ENCODE measurements at places on chromosomes 1 and 21.

DNA sequence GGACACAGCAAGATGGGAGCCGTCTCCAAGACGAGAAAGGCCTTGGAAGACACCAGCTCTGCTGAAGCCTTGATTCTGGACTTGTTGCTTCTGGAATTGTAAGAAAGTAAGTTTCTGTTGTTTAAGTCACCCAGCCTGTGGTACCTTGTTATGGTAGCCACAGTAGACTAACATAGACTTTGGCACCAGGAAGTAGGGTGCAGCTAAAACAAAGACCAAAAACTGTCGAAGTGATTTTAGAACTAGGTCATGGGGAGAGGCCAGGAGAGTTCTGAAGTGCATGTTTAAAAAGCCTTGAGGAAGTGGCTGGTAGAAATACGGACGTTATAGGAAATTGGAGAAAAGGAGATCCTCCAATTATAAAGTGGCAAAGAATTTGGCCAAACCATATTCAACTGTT is 28.5 kb downstream of the ZNF496 start:
- no peak for DNase-seq

DNA sequence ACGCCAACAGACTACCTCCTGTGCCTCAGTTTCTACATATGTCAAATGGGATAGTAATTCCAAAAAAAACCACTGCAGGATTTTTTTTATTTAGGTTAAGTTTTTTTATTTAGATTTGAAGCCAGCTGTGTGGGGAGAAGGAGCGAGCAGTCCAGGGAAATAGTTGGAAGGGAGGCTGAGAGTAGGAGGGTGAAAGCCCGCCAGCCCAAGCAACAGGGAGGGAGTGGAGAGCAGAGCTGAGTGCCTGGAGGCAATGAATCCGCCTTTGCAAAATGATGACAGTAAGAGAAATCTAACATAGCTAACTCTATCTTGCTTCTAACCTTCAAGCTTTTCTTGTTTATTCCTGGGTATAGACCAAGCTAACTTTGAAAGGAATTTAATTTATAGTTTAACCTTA is 15.6 kb upstream of the C1orf198 start:
- DNase-seq, result no peak

GRCh38 chr1:175822580-175822979 is 79.2 kb upstream of the TNR start:
- DNase-seq, result no peak

DNA sequence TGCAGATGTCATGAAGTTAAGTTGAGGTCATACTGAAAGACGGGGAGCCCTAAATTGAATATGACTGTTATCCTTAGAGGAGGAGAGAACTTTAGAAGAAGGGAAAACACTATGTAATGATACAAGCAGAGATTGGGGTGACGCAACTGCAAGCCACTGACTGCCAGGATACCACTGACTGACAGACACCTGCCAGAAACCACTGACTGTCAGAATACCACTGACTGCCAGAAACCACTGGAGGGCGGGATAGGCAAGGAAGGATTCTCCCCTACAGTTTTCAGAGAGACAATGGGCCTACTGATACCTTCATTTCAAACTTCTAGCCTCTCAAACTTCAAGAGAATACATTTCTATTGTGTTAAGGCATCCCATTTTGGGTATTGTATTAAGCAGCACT is 388.7 kb downstream of the USH2A start:
- no peak for DNase-seq

- peak; percentile 87 for DNase-seq
Observed at GRCh38 chr1:44405798-44406736, 1.0 kb downstream of the RNF220 start.

DNA sequence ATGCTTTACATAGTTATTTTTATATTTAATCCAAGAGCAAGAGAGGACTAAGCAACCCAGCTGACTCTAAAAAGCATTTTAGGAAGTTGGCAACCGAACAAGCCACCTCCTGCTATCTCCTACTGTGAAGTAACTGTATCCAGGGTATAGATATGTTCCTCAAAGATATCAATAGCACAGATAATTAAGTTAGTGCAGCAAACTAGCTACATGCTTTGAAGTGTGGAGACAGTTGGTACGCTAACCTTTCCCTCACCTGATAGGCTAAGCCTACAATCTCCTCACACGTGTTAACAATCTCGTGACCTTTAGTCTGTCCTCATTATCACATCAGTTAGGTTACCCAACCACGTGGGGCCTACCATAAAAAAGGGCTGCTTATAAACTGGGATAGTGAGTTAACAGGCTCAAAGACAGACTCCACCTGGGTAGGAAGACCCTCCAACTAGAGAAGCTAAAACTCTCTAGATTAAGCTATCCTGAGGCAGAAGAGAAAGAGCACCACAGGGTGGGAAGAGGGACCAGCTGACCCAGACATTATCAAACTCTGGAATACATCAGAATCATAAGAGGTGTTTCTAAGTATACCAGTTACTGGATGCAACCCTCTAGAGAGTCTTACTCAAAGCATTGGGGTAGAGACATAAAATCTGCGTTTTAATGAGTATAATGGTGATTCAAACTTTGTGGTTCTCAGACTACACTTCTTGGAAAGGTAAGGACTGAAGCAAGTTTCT is 340.1 kb upstream of the ESRRG start:
- no peak for DNase-seq

- peak; percentile 92 for DNase-seq
Observed at GRCh38 chr21:41648591-41649031, 118.2 kb downstream of the RIPK4 start.

DNA sequence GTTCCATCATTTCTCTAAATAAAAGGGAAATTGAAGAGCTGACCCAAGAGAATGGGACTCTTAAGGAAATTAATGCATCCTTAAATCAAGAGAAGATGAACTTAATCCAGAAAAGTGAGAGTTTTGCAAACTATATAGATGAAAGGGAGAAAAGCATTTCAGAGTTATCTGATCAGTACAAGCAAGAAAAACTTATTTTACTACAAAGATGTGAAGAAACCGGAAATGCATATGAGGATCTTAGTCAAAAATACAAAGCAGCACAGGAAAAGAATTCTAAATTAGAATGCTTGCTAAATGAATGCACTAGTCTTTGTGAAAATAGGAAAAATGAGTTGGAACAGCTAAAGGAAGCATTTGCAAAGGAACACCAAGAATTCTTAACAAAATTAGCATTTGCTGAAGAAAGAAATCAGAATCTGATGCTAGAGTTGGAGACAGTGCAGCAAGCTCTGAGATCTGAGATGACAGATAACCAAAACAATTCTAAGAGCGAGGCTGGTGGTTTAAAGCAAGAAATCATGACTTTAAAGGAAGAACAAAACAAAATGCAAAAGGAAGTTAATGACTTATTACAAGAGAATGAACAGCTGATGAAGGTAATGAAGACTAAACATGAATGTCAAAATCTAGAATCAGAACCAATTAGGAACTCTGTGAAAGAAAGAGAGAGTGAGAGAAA is 38.4 kb downstream of the CENPF start:
- no peak for DNase-seq

- DNase-seq, result no peak
Observed at GRCh38 chr1:228867951-228868730, 132.9 kb downstream of the RHOU start.

DNA sequence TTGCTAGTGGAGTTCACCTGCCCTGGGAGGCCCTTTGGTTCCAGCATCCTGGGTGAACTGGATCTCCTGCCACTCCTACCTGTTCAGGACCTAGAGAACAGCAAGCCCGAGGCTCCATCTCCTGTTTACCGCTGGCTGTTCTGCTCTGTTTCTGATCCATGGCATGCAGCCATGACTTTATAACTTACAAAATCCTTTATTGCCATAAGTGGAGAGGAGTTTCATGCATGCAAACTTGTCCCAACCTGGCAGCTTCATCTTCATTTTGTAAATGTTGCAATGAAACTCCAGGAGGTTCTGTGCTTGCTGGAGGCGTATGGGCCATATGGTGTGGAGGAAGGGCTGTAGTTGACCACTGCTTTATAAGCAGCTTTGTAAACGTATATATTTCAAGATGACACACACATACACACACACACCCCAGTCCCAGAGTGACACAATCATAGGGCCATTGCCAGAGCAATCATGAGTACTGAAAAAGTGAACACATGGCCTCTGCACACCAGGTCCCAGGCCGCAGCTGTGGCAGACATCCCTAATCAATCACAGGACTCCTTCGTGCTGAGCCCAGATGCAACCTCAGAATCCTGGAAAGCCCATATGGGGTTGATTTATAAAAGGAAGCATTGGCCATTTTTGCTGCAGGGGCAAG is 69.0 kb downstream of the UBIAD1 start:
- peak; percentile 77 for DNase-seq

- DNase-seq, result no peak
Observed at GRCh38 chr21:36591326-36591970, 107.5 kb upstream of the SIM2 start.

DNA sequence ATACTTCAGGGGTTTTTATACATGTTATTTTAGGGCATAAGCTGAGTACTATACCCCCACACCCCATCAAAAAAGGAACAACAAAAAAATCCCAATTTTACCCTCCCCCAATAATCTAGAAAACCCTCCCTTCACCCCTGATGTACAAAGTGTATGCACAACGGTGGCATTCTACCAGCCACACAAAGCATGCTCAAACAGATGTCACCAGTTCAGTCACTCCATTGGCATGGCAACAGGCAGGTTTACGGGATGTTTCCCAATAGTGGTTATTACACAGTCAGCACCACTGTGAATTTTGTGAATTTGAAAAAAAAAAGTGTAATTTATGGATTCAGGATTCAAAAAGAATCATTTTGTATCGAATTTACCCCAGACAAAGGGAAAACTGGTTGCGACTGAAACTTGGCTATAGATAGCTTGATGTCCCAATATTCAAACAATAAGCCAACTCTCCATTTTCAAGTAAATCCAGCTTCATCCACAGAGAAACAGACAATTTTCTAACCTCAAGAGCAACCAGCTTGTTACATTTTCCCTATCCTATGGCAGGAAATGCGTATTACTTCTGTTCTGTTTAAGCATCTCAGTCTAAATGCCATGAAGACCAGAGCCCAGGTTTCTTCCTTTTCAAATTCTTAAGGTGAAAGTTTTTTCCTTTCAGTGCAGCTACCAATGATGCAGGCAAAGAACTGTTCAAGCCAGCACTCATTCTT is 34.0 kb upstream of the SLC45A3 start:
- DNase-seq, result no peak

DNA sequence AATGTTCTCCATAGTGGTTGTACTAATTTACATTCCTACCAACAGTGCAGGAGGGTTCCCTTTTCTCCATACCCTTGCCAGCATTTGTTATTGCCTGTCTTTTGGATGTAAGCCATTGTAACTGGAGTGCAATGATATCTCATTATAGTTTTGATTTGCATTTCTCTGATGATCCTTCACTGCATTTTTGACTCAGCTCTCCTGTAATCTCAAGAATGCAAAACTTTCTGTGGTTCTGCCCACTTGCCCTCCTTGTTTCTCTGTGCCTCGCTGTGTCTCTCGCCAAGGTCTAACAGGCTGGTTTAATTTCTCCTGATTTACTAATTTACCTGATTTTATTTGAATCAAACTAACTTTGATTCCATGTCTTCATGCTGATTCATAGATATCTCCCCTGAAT is 407.9 kb downstream of the ZP4 start:
- no peak for DNase-seq

GRCh38 chr1:106727171-106727570 is 329.3 kb upstream of the PRMT6 start:
- no peak for DNase-seq

DNA sequence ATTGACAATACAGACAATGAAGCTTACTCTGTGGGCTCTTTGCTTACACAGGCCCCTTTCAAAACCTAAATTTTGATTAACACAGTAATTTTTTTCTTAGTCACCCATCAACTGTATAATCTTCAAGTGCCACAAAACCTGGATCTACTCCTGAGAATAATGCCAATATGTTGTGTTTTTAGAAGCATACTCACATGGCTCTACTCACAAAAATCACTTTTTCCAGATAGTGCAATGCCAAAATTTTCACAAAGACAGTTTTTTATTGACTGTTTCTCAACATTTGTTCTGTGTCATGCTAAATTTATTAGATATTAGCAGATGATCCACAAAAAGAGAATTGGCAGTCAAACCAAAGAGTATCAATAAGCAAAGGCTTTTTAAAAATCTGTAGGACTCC is 493.7 kb upstream of the C1orf87 start:
- no peak for DNase-seq

Data from osteoblast (primary cell).